ENCODE measurements at places on chromosomes 11 and 22.

- H3K4me1 ChIP-seq, result no peaks in the 10 kb centered on the region
- no peak overlapping the region for H3K4me3 ChIP-seq
- no peaks in the 10 kb centered on the region for H3K36me3 ChIP-seq
- no peaks in the 10 kb centered on the region for H3K27me3 ChIP-seq
These were observed 122.5 kb downstream of the KCNQ1OT1 start for GRCh38 chr11:2577031-2577990.

DNA sequence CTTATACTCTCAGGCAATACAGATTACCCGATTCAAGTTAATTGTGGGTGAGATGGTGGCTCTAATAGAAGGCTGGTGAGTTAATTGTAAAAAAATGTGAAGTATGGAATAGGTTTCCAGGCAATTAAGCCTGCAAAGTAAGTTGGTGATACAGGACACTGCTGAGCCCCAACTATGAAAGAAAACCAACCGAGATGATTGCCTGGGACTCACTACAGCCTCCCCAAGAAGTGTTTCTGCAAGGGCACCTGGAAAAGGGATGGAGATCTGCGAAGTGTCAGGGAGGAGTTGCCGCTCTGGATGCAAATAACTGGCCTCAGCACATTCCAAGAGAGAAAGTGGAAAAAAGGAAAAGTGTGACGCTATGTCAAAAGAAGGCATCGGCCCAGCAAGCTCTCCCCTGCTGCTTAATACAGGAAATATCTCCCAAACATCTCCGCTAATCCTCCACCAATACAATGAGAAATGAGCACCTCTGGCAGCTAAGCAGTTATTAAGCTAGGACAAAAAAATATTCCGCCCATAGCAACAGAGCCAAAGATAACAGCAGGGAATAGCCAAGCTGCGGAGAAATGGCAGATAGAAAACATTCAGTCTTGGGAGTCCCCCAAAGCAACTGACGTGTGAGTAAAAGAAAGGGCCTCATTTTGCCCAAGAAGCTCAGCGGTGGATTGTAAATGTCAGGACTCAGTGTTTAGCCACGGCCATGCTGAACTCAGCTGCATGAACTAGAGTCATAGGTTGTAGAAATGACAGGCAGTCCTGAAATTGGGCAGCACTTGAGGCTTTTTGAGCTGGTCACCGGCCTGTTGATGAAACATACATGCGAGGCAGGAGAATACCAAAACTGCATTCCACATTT, 133.7 kb downstream of the SNX19 start:
- H3K27me3 ChIP-seq, result no peaks in the 10 kb centered on the region
- H3K4me3 ChIP-seq, result no peak overlapping the region
- H3K4me1 ChIP-seq, result peaks cover 41% of the 10 kb centered on the region

DNA sequence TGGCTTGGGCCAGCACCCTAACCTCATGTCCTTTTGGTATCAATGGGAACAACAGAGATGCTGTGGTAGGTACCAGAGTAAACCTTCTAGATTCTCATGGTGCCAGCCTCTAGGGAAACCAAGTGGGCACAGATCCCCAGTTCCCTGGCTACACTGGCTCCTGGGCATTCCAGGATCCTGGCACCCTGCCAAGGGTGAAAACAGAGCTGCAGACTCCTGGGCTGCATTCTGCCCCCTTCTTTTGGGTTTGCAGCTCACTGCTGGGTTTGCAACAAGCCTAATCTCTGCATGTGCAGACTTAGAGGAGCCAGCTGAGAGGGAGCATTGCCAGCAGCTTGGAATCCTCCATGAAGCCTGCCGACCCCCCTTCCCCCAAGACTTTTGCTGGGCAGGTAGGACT, 30.6 kb downstream of the PRDM11 start:
- no peaks in the 10 kb centered on the region for H3K36me3 ChIP-seq
- H3K27me3 ChIP-seq, result no peaks in the 10 kb centered on the region
- peaks cover 4% of the 10 kb centered on the region for H3K4me1 ChIP-seq
- no peak overlapping the region for H3K4me3 ChIP-seq

GRCh38 chr11:73320763-73321603, 12.9 kb downstream of the ARHGEF17 start:
- peaks cover 20% of the 10 kb centered on the region for H3K4me1 ChIP-seq
- H3K27ac ChIP-seq, result peak overlapping the region; percentile 67
- no peak overlapping the region for H3K4me3 ChIP-seq
- H3K36me3 ChIP-seq, result no peaks in the 10 kb centered on the region
- no peaks in the 10 kb centered on the region for H3K27me3 ChIP-seq
- no peak for ATAC-seq

DNA sequence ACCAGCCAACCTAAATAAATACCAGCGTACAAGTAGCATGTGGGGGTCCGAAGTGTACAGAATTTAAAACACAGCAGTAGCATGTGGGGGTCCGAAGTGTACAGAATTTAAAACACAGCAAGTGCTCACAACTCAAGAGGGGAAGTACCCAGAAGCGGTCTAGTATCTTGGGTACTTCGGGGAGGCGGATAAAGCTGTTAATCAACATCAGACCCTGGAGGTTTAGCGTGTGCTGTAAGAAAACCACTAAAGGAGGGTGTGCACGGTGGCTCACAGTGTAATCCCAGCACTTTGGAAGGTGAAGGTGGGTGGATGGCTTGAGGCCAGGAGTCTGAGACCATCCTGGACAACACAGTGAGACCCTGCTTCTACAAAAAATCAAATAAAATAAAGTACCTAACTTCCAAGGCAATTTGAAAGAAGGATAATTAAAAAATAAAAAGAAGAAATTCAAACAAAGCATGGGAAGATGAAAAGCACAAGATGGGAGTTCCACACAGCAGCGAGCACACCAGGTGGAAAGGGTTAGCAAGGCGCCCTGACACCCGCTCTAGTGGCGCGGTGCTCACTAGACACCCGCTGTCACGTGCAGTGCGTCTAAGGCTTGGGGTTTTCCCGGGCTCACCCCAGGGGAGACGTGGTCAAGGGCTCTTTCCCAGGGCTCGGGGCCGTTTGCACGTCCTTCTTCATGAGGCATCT, 35.0 kb upstream of the MOB2 start:
- no peak overlapping the region for H3K27ac ChIP-seq
- H3K4me1 ChIP-seq, result peaks cover 16% of the 10 kb centered on the region
- no peak for ATAC-seq
- H3K4me3 ChIP-seq, result no peak overlapping the region
- no peaks in the 10 kb centered on the region for H3K36me3 ChIP-seq
- H3K27me3 ChIP-seq, result no peaks in the 10 kb centered on the region

GRCh38 chr11:116750070-116750718, 22.6 kb downstream of the BUD13 start:
- no peak overlapping the region for H3K4me3 ChIP-seq
- H3K4me1 ChIP-seq, result no peaks in the 10 kb centered on the region
- no peak overlapping the region for H3K27ac ChIP-seq
- no peaks in the 10 kb centered on the region for H3K27me3 ChIP-seq
- H3K36me3 ChIP-seq, result peaks cover 100% of the 10 kb centered on the region

GRCh38 chr11:4763096-4763495, 6.6 kb downstream of the OR51F1 start:
- H3K4me1 ChIP-seq, result no peaks in the 10 kb centered on the region
- H3K4me3 ChIP-seq, result no peak overlapping the region
- H3K36me3 ChIP-seq, result no peaks in the 10 kb centered on the region

DNA sequence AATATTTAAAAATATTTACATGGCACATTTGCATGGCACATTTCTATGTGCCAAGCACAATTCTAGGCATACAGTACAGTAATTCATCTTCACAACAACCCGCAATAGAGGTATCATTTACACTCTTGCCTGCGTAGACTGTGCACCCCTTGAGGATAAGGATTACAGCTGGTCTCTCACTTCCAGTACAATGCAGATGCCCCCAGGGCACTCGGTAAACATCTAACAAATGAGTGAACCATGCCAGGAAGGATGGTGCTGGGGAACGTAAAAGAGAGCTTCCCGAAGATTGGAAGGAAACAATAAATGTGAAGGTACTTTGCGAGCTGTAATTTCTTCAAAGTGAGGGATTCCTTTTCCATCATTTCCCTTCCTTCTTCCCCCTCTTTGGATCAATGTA, 1.3 kb downstream of the PRPF19 start:
- peaks cover 10% of the 10 kb centered on the region for H3K4me1 ChIP-seq
- ATAC-seq, result no peak

- H3K27ac ChIP-seq, result no peak overlapping the region
- H3K36me3 ChIP-seq, result no peaks in the 10 kb centered on the region
- H3K4me1 ChIP-seq, result peaks cover 4% of the 10 kb centered on the region
- H3K27me3 ChIP-seq, result peaks cover 42% of the 10 kb centered on the region
- H3K4me3 ChIP-seq, result no peak overlapping the region
These were observed 536.5 kb downstream of the NTM start for GRCh38 chr11:131906963-131907362.

GRCh38 chr22:20431511-20432192, 6.0 kb downstream of the SCARF2 start:
- peaks cover 20% of the 10 kb centered on the region for H3K27me3 ChIP-seq
- H3K4me3 ChIP-seq, result no peak overlapping the region
- H3K4me1 ChIP-seq, result peaks cover 62% of the 10 kb centered on the region
- no peak for ATAC-seq
- H3K27ac ChIP-seq, result no peak overlapping the region

- no peaks in the 10 kb centered on the region for H3K36me3 ChIP-seq
- H3K27me3 ChIP-seq, result no peaks in the 10 kb centered on the region
- peak; percentile 69 for ATAC-seq
- peak within 1 kb of the TSS; percentile 81 for H3K4me3 ChIP-seq
- peak within 1 kb of the TSS; percentile 94 for H3K27ac ChIP-seq
These were observed at the start of gene AHNAK for GRCh38 chr11:62546244-62546928. Gene AHNAK, minus strand, starts transcription at chr11:62546806. Its CDS starts 10,708 bp downstream, at chr11:62536098.

- no peak for ATAC-seq
- H3K36me3 ChIP-seq, result no peaks in the 10 kb centered on the region
- no peaks in the 10 kb centered on the region for H3K4me1 ChIP-seq
- no peaks in the 10 kb centered on the region for H3K27me3 ChIP-seq
These were observed 9.1 kb downstream of the DRD4 start for GRCh38 chr11:646214-646613.

DNA sequence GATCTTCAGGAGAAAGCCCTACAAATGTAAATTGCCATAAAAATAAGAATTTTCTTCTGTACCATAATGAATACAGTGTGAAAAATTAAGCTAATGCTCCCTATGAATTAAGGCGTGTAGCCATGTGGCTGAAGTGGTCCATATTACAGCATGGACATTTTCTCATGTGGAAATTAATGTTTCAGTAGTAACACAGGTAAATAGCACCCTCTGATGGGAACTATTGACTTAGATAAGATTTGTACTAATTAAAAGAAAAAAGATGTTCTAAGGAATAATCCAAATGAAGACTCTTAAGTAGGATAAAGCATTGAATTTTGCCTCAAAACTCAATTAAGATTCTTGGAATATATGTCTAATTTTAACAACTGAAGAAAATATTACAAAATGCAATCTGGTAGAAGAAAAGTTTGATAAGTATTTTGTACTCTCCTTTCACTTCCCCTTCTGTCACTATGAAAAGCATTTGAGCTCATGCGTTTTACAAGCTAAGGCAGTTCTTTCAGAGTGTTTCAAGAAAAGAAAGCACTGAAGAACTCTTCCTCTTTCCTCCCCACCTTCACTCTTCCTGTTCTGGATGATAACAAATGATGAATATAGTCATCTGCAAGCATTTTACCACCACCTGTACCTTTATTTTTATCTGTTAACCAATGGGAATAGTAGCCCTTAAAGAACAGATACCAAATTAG, 9.9 kb upstream of the OR8D2 start:
- H3K4me3 ChIP-seq, result no peak overlapping the region
- H3K27me3 ChIP-seq, result no peaks in the 10 kb centered on the region
- no peaks in the 10 kb centered on the region for H3K36me3 ChIP-seq
- no peak overlapping the region for H3K27ac ChIP-seq
- no peak for ATAC-seq

- no peak for ATAC-seq
- peaks cover 8% of the 10 kb centered on the region for H3K36me3 ChIP-seq
- H3K27ac ChIP-seq, result peak overlapping the region; percentile 99
- peaks cover 83% of the 10 kb centered on the region for H3K4me1 ChIP-seq
- no peaks in the 10 kb centered on the region for H3K27me3 ChIP-seq
These were observed 3.3 kb downstream of the A4GALT start for GRCh38 chr22:42717197-42717928.

DNA sequence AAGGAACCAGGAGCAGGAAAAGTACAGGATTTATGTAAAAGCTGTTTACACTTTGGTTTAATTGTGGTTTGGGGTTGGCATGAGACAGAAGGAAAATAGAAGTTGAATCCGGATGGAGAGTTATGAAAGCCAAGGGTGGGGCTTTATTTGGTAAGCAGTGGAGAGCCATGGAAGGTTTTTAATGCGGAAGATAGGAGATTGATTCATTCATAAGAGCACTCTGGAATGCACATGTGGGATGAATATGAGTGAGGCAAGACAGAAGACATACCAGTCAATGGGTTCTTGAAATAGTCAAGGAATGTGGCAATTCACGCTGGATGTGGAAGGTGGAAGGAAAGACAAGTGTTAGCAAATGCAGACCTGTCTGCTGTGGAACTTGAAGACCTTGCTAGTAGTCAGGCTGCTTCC, 9.3 kb upstream of the GLB1L3 start:
- H3K27me3 ChIP-seq, result peaks cover 32% of the 10 kb centered on the region
- no peaks in the 10 kb centered on the region for H3K4me1 ChIP-seq
- no peak overlapping the region for H3K4me3 ChIP-seq
- H3K27ac ChIP-seq, result no peak overlapping the region
- ATAC-seq, result peak; percentile 82

- H3K27ac ChIP-seq, result no peak overlapping the region
- no peaks in the 10 kb centered on the region for H3K27me3 ChIP-seq
- no peak overlapping the region for H3K4me3 ChIP-seq
- no peaks in the 10 kb centered on the region for H3K4me1 ChIP-seq
These were observed 79.7 kb upstream of the SLC5A12 start for GRCh38 chr11:26801601-26802000.

DNA sequence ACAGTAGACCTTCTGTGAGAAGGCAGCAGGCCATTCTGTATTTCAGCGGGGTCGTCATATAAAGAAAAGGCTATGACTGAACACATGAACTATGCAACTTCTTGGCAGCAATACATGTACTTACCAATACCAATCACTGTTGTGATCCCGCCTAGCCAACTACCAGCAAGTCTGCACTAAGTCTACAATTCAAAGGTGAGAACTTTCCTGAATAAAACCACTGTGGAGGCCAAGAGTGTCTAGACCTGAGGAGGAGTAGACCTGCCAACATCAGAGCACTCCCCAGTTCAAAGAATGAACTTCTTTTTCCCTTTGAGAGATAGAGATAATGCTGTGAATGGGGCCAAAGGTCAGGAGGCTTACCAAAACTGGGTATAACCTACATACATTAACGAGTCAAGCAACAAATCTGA, 108.2 kb downstream of the SIK3 start:
- H3K36me3 ChIP-seq, result no peaks in the 10 kb centered on the region
- H3K27ac ChIP-seq, result peak overlapping the region; percentile 24
- H3K27me3 ChIP-seq, result no peaks in the 10 kb centered on the region
- peaks cover 20% of the 10 kb centered on the region for H3K4me1 ChIP-seq
- peak; percentile 41 for ATAC-seq

GRCh38 chr11:11813288-11813962, 28.3 kb upstream of the USP47 start:
- no peak overlapping the region for H3K4me3 ChIP-seq
- no peaks in the 10 kb centered on the region for H3K27me3 ChIP-seq
- H3K27ac ChIP-seq, result peak overlapping the region; percentile 78
- H3K4me1 ChIP-seq, result peaks cover 26% of the 10 kb centered on the region

DNA sequence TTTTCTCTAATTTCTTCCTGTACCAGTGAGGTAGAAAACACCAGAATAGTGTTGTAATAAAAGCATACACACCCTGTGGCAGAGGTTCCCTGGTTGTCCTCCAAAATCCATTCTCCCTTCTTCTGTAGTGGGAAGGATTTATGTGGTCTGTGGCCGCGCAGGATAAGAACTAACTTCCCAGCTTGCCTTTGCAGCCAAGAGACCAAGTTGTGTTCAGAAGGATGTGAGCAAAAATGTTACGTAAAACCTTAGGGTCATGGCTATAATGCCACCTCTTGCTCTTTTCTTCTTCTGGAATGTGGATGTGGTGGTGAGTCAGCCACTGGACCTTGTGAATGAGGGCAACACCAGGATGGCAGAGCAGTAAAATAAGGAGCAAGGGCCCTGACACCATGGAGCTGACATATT, 28.4 kb downstream of the CCDC90B start:
- H3K4me3 ChIP-seq, result no peak overlapping the region
- no peak overlapping the region for H3K27ac ChIP-seq
- H3K36me3 ChIP-seq, result no peaks in the 10 kb centered on the region
- no peaks in the 10 kb centered on the region for H3K4me1 ChIP-seq
